ENCODE measurements at places on chromosomes 4 and X. TPM values are rescaled to one million over a fixed set of nuclear protein-coding genes. Genes with fewer than 3 reads are reported as not detected.

NAA11 gene
- not detected for polyA plus RNA-seq

SYP gene
- 0.29 TPM for polyA plus RNA-seq

TCEAL4 gene
- polyA plus RNA-seq = 1.6 TPM

MYOZ2 gene
- polyA plus RNA-seq = not detected

DBET gene
- not detected for polyA plus RNA-seq

BRS3 gene
- polyA plus RNA-seq = not detected

DNA sequence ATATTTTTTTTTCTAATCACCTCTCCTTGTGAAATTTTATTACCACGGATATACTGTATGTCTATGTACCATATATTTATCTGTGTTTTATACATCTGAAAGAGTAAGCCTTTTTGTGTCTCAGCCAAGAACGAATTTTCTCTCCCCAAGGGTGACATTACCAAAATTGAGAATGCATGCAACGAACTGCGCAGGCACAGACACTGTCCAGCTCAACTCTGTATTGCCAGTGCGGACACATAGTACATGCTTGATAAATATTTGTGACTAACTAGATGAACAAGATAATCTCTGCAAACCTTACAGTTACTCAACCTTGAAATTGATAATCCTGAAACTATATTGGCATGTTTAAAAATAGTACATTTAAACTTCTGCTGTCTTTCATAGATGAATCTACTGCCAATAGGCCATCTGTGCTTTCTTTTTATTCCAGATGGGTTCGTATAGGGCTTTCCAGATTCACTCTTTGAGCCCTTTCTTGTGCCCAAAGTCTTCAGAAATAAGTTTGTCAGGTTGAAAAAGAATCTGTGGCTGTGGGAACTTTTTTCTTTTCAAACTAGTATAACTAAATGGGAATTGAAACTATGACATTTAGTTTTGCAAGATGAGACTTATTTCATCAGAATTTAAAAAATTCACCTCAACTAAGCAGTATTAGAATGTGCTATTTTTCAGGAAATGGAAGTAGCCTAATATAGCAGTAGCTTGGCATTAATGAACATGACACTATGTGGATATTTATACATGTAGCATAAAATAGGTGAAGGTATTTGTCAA, 38.9 kb downstream of the DTHD1 start:
- H3K36me3 ChIP-seq = peaks cover 27% of the 10 kb centered on the region
- H3K27ac ChIP-seq = peak overlapping the region; percentile 16

GRCh38 chrX:153463031-153463430, 7.3 kb downstream of the HAUS7 start:
- H3K27me3 ChIP-seq = no peaks in the 10 kb centered on the region
- no peak for DNase-seq
- no peak overlapping the region for H3K27ac ChIP-seq
- no peak overlapping the region for H3K4me3 ChIP-seq
- peaks cover 6% of the 10 kb centered on the region for H3K36me3 ChIP-seq
- no peaks in the 10 kb centered on the region for H3K4me1 ChIP-seq

- no peak overlapping the region for H3K4me3 ChIP-seq
- no peaks in the 10 kb centered on the region for H3K27me3 ChIP-seq
- H3K4me1 ChIP-seq = peaks cover 11% of the 10 kb centered on the region
These were observed 77.2 kb downstream of the ATP10D start for GRCh38 chr4:47562297-47562696.

DNA sequence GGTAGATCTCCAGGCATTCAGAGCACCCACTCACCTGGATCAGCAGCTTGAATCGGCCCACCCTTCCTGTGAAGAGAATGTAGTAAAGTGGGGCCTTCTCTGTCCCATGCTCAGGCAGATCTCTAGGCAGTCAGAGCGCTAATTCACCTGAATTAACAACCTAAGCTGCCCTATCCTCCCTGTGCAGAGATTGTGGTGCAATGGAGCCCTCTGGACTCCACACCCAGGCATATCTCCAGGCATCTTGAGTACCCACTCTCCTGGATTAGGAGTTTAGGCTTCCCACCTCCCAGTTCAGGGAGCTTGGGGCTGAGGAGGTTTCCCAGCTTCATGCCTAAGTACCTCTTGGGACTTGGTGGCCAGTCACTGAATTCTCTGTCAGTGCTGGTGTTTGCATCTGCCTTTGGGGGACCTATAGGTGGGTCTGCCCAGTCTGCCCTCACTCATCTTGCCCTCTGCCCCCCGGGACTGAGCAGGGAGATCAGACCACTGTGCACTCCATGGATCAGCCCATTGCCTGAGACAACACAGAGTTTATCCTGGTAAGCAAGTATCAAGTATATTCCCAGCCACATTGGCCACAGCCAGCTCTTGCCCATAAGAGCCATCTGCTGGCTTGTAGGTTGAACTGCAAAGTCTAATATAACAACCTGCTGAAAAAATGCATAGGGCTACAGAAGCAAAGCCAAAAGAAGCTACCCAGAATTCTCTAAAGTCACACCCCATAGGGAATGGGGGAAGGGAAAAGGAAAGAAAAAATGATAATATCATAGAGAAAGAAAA, 372.9 kb downstream of the KLHL13 start:
- H3K36me3 ChIP-seq = no peaks in the 10 kb centered on the region
- H3K27ac ChIP-seq = no peak overlapping the region
- no peak overlapping the region for H3K4me3 ChIP-seq
- H3K27me3 ChIP-seq = peaks cover 1% of the 10 kb centered on the region
- no peaks in the 10 kb centered on the region for H3K4me1 ChIP-seq

- peaks cover 14% of the 10 kb centered on the region for H3K27me3 ChIP-seq
- H3K27ac ChIP-seq = no peak overlapping the region
- no peaks in the 10 kb centered on the region for H3K4me1 ChIP-seq
- no peak overlapping the region for H3K4me3 ChIP-seq
- no peaks in the 10 kb centered on the region for H3K36me3 ChIP-seq
These were observed 17.3 kb upstream of the BBS12 start for GRCh38 chr4:122715221-122715620.

- DNase-seq = no peak
- H3K27me3 ChIP-seq = no peaks in the 10 kb centered on the region
- H3K4me3 ChIP-seq = no peak overlapping the region
- H3K27ac ChIP-seq = no peak overlapping the region
These were observed 54.5 kb downstream of the HTRA3 start for GRCh38 chr4:8323947-8324555.

DNA sequence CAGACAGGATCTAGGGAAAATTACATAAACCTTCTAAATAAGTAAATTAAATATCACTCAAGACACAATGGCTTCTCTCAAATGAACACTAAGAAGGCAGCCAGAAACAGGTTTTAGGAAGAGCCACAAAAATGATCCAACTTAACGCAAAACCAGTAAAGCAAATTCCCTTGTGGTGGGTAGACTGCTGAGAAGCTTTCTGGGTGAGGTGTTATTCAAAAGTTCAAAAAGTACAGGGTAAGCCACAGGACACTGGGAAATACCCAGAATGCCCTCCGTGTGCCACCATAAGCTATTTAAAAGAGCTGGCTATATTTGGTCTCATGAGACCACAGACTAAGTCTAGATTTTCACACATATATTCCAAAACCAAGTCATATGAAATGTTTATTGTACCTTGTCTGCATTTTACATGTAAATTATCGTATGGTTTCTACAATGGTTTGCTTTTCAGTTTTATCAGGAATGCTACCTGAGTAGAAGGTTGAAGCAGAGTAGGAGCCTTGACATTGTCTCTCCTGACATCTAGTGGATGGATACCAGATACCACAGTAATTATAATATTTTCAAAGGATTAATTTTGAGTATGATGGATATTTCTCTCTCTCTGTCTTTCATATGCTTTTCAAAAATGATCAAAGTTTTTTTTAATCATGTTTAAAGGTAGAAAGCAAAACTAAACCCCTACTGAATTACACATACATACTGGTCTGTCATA, 109.3 kb upstream of the KLHL13 start:
- no peaks in the 10 kb centered on the region for H3K4me1 ChIP-seq
- H3K36me3 ChIP-seq = no peaks in the 10 kb centered on the region
- no peak for DNase-seq
- H3K27ac ChIP-seq = no peak overlapping the region
- H3K27me3 ChIP-seq = peaks cover 7% of the 10 kb centered on the region

DNA sequence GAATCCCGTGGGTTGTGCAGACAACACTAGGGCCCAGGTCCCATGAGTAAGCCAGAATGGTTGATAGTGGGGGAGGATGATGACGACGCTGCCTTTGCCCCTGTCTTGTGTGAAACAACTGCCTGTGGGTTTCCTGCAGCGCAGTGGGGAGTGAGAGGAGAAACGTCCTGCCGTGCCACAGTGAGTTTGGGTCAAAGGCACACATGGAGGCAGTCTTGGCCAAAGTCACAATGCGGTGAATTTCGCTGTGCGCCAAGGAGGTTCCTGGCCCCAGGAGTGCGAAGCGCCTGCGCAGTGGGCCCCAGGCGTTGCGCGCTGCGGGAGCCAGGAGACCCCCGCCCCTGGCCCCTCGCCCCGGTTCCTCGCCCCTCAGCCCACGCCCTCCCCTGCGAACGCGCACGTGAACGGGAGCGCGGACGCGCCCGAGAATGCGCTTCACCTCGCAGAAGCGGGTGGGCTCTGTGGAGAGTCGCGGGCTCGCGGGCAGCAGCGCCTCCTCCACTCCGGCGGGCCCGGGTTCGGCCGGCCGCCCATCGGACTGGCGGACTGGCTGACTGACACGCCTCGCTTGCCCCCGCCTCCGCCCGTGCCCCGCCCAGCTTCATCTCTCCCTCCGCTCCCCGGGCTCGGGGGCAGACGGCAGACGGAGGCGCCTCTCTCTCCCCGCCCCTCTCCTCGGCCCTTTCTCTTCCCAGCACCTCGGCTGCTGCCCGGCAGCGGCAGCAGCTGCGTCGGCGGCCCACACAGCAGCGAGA, at the start of gene NUDT10:
TSS of gene NUDT10 (plus strand) at position 635 of the 755 bp plus-strand sequence. CDS start 144 bp downstream, outside the sequence.
- H3K27ac ChIP-seq = no peak within 1 kb of the TSS

DNA sequence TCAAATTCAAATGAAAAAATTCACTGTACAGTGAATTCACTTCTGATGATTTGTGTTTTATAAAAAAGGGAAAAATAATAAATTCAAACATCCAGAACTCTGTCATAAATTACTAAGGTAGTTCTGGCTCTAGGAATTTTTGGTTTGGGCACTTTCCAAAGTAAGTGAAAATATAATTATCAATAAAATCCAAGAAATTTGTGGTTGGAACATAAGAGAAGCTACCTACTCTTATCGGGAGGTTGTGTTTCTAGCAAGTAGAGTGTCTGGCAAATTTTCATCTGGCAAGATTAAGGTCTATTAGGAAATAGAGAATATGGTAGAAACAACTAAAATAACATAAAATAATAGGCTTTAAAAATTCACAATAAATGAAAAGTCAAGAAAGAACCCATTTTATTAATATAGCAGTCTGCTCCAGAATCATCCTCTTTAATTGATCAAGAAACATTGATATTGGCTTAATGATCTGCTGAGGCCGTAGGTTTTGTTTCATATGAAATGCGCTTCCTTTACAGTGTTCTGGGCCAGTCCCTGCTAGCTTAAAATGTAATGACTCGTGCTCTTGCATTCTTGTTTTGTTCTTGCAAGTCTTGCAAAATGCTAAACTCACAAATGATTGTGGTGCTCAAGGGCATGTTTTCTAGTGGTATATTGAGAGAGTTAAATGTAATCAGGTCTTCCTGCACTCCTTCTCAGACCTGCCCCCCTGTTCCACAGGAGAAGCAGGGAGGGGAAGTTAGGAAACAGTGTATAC, 331.4 kb downstream of the RAPGEF2 start:
- H3K4me3 ChIP-seq = no peak overlapping the region
- H3K4me1 ChIP-seq = peaks cover 11% of the 10 kb centered on the region
- H3K27ac ChIP-seq = no peak overlapping the region
- no peak for DNase-seq

DNA sequence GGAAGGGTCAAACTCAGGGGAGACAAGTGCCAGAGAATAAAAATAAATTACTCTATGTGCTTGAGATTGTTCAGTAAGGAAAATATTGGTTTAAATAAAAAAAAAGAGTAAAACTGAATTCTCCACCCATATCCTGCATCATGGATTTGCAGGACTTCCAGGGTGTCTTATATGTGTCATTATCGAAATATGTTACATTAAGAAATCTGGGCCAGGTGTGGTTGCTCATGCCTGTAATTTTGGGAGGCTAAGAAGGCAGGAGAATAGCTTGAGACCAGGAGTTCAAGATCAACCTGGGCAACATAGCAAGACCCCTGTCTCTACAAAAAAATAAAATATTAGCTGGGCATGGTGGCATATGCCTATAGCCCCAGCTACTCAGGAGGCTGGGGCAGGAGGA, 104.9 kb downstream of the PPP3CA start:
- no peak overlapping the region for H3K4me3 ChIP-seq
- H3K27me3 ChIP-seq = no peaks in the 10 kb centered on the region
- peaks cover 81% of the 10 kb centered on the region for H3K4me1 ChIP-seq
- H3K27ac ChIP-seq = no peak overlapping the region

DNA sequence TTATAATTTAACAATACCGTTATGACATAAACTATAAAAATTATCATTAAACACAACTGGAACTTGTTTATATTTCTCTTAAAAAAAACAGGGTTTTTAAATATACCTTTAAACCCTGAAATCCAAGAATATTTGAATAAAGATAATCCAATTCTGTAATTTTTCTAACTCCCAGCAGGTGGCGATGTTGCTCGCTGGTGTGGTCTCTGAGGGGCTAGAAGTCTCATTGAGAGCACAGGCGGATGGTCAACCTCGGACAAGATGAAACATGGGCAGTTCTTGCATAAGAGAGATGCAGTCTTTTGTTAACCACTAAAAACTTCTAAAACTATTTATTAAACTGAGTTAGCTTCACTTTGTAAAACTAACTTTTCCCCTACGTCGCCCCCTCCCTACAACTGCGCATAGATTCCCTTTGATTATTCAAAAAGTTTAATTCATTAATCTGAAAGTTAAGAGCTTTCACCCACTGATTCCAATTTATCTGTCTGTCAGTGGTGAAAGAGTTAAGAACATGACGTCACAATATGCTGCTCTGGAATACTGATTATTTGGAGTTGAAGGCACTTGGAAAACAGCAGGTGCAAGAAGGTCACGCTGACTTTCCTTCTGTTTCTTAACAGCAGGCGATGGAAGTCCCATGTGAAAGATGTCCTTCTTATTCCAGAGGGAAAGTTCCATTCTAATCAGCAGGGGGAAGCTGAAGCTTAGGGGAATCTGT, 29.5 kb downstream of the DMP1 start:
- H3K4me1 ChIP-seq = no peaks in the 10 kb centered on the region
- no peaks in the 10 kb centered on the region for H3K27me3 ChIP-seq
- H3K27ac ChIP-seq = no peak overlapping the region
- peak; percentile 14 for DNase-seq
- H3K36me3 ChIP-seq = no peaks in the 10 kb centered on the region

DNA sequence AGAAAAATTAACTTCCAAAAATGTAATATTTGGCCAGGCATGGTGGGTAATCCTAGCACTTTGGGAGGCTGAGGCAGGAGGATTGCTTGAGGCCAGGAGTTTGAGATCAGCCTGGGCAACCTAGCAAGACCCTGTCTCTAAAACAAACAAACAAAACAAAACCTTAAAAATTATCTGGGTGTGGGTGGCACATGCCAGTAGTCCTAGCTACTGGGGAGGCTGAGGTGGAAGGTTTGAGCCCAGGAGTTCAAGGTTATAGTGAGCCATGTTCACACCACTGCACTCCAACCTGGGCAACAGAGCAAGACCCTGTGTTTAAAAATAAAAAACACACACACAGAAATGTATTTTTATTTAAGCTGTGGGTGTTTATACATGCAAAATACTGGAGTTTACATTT, 12.0 kb downstream of the FAM120C start:
- H3K27me3 ChIP-seq = no peaks in the 10 kb centered on the region
- no peak for DNase-seq
- H3K4me1 ChIP-seq = no peaks in the 10 kb centered on the region
- no peak overlapping the region for H3K27ac ChIP-seq
- no peak overlapping the region for H3K4me3 ChIP-seq
